ENCODE measurements at places on chromosomes 2 and 18.

GRCh38 chr2:6951046-6951445 is 33.8 kb downstream of the RNF144A start:
- no peak for DNase-seq

DNA sequence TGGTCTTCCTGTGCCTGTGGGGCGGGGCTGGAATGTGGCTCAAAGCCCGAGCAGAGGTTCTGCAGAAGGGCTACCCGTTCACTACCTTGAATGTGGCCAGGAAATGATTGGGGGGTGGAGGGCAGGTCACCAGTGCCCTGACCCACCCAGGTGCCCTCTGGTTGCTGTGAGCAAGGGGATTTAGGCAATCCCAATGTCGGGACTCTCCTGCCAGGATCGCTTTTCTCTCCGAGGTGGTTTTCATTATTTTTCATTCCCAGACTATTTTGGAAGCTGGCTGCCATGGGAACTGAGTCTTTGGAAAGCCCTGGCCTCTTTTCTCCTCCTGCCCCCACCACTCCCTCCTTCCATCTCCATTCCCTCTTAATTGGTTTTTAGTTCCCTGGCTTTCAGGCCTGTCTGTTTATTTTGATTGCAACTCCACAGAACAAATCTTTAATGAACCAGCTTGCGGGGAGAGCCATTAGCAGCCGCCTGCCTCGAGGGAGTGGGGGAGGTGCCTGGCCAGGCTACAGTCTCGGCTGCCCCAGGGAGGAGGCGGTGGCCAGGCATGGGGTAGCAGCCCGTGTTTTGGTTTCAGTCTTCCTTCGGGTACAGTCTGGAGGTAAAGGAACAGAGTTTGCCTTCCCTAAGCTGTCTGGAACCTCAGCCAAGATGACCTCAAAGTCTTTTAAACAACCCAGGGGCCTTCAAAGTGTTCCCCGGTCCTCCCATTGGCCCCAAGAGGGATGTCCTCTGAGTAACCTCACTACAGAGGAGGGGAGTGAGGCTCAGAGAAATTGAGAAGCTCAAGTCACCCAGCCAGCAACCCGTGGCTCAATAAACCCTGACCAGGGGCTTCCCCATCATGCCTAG is 114.4 kb upstream of the HAAO start:
- no peak for DNase-seq

GRCh38 chr2:41706286-41706685 is 341.5 kb upstream of the PKDCC start:
- no peak for DNase-seq

DNA sequence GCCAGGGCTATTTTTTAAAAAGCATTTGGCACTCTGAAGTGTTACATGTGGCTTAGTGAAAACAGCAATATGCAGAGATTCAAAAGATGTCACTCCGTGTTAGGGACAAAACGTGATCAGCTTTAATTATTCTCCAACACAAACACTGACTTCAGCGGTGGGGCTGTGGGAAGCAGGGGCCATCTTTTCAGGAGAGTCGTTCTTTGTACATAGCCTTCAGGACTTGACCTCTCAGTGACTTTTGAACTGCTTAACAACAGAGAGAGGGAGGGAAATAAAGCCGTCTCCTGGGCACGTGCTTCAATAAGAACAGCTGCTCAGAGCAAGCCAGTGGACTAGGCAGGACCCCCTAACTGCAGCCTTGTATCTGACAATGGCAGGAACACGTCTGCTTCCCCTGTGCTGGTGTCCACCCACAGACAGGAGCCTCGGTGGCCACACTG is 95.0 kb upstream of the HDAC4 start:
- no peak for DNase-seq

DNA sequence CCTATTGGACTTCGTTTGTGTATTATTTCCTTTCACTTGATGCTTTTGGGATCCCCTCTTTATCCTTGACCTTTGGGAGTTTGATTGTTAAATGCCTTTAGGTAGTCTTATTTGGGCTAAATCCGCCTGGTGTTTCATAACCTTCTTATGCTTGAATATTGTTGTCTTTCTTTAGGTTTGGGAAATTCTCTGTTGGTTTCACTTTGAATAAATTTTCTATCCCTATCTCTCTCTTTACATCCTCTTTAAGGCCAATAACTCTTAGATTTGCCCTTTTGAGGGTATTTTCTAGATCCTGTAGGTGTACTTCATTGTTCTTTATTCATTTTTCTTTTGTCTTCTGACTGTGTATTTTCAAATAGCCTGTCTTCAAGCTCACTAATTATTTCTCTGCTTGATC is 354.7 kb downstream of the PARD3B start:
- DNase-seq, result no peak

- DNase-seq, result peak; percentile 31
Observed at GRCh38 chr2:85353876-85354285, 447 bp downstream of the RETSAT start.

GRCh38 chr18:40957533-40958070 is 997.4 kb upstream of the PIK3C3 start:
- DNase-seq, result no peak

GRCh38 chr2:112997151-112997550 is 8.1 kb upstream of the IL36A start:
- DNase-seq, result no peak

- no peak for DNase-seq
Observed at GRCh38 chr2:12211326-12212175, 465.1 kb downstream of the LPIN1 start.

DNA sequence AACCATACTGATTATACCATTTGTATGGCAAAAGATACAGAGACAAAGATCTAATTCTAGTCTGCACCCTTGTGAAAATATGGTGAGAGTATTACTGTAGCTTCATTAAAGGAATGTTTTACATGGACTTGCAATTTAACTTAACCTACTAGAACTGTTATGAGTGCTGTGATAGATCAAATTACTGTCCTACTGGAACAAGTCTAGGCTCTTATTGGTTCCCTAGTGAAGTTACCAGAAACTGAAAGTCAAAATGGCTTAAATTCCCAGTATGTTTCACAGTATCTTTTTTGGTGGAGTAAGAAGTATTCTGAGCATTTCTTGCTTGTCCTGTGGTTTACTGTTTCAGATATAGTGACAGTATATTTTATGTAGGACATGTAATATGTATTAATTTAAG is 3.8 kb upstream of the TBR1 start:
- DNase-seq, result no peak

- no peak for DNase-seq
Observed at GRCh38 chr2:241036397-241036963, 38.1 kb downstream of the SNED1 start.

- no peak for DNase-seq
Observed at GRCh38 chr18:55878224-55878623, 290.2 kb upstream of the TCF4 start.

GRCh38 chr2:175631245-175631623 is 370.8 kb downstream of the LNPK start:
- no peak for DNase-seq

DNA sequence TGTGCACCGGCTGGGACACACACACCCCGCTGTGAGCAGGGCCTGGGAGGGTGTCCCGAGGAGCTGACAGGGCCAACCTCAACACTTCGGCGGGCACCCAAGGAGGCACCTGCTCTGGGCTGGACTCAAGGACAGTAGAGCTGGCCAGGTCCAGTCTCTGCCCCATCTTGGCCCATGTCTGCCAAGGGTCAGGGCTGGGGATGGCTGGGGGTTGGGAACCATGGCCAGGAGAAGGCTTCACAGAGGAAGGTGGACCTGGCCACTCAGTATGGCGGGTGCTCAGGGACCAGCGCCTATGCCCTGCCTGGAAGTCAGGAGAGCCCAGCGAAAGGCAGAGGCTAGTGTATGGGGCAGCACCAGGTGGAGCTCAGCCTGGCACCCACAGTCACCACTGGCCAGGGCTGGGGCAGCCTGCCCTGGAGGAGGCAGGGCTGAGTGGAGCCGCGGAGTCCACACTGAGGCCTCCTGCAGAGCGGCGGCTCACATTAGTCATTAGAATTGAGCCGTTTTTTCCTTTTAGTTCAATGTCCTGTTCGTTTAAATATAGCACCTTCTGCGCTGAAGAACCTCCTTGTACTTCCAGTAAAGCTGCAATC is 4.2 kb downstream of the ERFE start:
- DNase-seq, result peak; percentile 38

GRCh38 chr18:64083916-64084315 is 65.0 kb downstream of the LINC00305 start:
- DNase-seq, result no peak

GRCh38 chr18:68147728-68148127 is 567.2 kb downstream of the TMX3 start:
- no peak for DNase-seq

- no peak for DNase-seq
Observed at GRCh38 chr18:11789716-11790510, 61.3 kb upstream of the CHMP1B start.

- no peak for DNase-seq
Observed at GRCh38 chr2:129709956-129710598, 269.4 kb upstream of the RAB6C start.

- DNase-seq, result no peak
Observed at GRCh38 chr2:229582151-229582550, 132.2 kb downstream of the DNER start.

DNA sequence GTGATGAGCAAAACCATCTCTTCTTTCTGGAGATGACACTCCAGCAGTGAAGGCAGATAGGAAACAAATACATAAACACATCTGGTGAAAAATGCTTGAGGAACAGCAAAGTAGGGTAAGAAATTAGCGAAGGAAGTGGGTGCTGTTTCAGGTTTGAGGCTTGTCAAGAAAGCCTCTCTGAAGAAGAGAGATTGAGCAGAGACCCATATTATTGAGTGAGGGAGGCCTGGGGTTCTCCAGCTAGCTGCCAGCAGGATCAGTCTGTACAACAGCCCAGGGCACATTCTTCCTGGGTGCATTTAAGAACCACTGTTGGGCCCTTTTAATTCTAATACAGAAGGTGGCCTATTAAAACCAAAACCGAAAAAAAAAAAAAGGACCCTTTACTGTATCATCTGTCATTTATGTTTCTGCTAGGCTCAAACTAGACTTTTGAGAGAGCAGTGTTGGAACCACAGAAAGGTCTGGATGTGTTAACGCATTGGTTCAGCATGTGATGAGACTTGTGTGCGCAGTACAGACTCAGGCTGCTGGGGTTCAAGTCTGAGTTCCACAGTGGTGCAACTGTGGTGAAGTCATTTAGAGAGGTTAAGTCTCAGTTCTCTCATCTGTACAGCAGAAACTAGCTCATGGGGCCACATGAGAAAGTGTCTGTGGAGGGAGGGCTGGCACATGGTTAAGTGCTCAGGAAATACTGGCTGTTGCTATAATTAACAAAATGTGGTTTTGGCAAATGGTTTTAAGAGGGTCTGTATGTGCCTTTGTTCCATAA is 28.9 kb downstream of the MGAT5 start:
- DNase-seq, result no peak

DNA sequence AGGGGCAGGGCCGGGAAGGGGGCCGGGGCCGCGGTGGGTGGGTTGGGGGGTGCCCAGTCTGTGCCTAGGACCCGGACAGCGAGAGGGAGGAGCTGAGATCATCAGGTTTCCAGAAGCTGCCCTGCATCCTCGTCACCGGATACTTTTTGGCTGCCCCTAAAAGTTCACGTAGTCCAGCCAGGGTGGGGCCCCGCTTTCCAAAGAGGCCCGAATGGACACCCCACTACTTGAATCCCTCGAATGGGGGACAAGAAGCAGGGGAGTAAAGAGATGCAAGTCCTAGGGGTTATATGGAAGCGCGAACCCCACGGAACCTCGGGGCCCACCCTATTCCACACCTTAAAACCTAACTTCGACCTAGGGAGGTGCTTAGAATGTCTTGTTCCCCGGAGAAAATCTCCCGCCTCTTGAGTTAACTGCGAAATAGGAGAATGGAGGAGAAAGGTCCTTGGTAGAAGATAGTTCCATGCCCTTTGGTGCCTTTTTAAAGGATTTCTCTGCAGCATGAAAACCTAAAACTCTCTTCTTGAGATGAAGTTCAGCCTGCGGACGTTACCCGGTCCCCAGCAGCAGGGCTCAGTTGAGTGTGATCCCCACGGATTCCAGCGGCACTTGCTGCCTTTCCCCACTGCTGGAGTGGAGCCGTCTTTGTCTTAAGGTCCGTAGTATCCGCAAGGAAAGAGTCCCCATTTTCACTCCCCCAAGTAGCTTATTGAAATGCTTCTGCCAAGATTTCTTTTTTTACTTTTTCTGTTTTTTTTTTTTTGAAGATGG is 2.1 kb upstream of the RNF152 start:
- no peak for DNase-seq

DNA sequence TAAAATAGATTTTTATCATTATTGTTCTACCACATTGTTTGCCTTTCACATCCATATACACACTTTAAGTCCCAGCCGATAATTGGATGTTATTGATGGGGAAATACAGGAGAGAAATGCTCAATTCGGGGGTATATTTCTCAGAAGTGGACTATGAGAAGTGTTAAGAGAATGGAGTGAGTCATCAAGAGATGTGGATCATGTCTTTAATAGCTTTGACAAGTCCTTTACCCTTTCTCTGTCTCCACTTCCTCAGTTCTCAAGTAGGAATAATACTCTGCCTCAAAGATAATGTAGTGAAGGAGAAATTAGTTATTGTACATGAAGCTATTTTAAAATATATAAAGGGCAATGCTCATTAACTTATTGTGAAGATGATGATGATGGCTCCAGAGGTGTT is 1017.6 kb upstream of the PIK3C3 start:
- no peak for DNase-seq

DNA sequence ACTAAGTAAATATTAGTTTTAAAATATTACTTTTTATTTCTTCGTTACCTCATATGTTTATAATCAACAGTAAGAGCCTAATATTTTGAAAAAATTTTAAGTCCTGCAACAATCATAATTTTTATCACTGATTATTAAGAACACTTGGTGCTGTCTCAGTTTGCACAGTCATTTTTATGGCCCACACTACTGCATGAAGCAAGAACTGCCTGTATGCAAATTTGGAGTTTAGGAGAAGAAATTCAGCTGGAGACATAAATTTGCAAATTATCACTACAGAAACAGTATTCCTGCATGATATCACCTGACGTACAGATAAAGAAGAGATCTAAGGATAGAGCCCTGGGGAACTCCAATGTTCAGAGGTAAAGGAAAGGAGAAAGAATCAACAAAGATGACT is 144.1 kb upstream of the RBBP8 start:
- no peak for DNase-seq

- DNase-seq, result no peak
Observed at GRCh38 chr18:68033466-68033865, 516.9 kb upstream of the DSEL start.

DNA sequence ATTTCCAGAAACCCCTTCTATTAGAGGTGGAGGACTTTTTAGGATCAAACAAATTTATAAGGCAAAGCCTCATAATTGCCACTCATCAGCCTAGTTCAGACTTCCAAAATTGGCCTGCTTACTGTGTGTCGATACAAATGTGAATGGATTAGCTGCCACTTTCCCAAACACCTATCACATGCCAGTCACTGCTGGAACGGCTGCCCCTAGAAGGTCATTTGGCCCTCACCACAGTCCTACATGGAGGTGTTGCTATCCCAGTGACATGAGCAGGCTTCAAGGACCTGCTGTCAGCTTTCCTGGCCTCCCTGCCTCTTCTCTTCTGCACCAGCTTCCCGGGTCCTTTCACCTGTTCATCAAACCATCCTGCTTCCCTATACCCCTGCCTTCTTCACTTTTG is 279.2 kb upstream of the SKOR2 start:
- no peak for DNase-seq

GRCh38 chr2:154549869-154550268 is 148.6 kb upstream of the KCNJ3 start:
- DNase-seq, result no peak

- no peak for DNase-seq
Observed at GRCh38 chr18:23596183-23596582, 9.9 kb upstream of the NPC1 start.

GRCh38 chr2:112973156-112973555 is 4.7 kb upstream of the IL36G start:
- DNase-seq, result no peak

GRCh38 chr2:239959059-239959971 is 65.8 kb downstream of the NDUFA10 start:
- DNase-seq, result no peak

- no peak for DNase-seq
Observed at GRCh38 chr2:130756053-130756873, 923 bp downstream of the AMER3 start.

Data from hematopoietic multipotent progenitor cell treated with erythropoietin and hydrocortisone succinate and interleukin-3 and kit ligand, for 17 days (in vitro differentiated cells).